Stimulated activated CD4-positive, alpha-beta T cell treated with anti-CD3 and anti-CD28 coated beads, TNF-alpha, amount 100 ng/mL, for 24 hours (primary cell): ENCODE measurements at places on chromosomes 1 and 21.
A peak's percentile ranks its signal among the peaks of the same experiment; 100 is the strongest.

DNA sequence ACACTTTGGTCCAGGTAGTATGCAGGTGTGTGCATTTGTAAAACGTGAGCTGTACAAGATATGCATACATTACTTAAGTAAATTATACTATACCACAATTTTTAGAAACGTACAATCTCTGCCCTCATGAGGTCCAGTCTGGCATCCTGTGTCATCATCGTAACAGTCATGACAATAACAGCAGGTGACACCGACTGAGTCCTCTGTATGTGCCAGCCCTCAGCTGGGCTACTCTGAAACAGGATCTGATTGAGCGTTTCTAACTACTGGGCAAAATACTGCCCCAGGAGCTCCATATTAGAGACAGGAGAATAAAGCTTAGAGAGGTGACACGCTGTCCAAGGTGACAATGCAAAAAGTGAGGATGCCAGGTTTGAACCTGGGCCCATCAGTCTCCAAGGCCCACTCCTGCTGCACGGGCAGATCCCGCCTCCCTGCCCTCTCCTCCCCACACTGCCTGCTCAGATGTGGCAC is 47.2 kb upstream of the ECE1 start:
- DNase-seq, result no peak

DNA sequence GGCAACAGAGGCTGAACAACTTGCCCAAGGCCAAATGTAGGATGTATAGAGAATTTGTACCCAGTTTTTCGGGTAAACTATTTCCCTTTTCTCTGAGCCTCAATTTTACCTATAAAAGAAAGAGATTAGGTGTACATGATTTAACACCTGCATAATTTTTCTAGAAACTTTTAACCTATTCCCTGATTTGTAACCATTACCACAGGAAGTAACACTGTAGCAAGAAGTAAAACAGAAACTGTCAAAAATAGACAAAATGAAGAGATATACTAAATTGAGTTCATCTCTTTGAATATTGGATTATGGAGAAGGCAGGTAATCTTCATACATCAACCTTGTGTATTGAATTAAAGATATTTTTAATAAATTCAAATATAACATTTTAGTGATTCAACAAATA is 136.2 kb downstream of the ZC3H11B start:
- no peak for DNase-seq

GRCh38 chr1:115337633-115338456 is at the start of gene NGF:
Gene NGF (minus strand): TSS chr1:115338249. CDS start chr1:115286795, 51,454 bp downstream.
- no peak for DNase-seq

GRCh38 chr1:240046000-240046399 is 45.7 kb upstream of the FMN2 start:
- no peak for DNase-seq

DNA sequence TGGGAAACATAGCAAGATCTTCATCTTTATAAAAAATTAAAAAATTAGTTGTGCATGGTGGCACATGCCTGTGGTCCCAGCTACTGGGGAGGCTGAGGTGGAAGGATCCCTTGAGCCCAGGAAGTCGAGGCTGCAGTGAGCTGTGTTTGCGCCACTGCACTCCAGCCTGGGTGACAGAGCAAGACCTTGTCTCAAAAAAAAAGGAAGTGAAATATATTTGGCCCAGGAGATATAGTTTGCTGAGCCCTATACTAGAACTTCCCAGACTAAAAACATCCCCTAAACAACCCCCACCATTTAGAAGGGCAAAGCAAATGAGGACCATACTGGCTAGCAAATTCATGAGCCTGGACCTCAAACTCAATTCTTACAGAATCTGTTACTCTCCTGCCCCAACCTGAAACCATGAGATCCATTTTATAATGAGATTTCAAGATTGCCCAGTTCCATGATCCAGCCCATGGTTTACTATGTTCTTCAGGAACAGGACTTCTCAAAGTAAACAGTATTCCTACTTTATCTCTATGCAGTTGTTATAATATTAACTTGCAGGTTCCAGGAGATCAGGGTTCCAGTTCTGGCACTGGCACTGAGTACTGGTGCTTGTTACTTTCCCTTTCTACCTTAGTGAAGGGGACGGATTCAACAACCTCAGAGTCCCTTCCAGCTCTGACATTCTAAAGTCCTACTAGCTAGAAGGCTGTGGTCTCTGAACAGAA is 48.9 kb upstream of the TADA1 start:
- no peak for DNase-seq

DNA sequence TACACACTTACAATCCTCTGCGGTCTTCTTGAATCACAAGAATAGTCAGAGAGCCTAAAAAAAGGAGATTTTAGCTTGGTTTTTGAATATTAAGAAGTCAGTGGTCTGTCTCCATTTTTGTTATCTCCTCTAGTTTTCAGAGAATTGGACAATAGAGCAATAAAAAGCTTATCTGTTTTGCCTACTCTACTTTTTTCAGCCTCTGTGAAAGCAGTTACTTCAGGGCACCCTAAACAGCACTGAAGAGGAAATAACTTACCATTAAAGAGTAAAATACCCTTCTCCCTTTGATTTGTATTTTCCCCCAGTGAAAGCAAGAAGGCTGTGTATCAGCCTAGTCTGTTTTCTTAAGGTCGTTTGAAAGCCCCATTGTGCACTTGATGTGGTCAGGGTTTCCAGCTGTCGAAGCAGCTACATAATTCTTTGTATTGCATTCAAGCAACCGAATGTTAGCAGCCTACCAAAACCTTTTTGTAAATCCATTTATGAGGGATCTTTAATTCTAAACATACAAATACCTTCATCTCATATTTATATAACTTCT is 1.0 kb downstream of the NTMT2 start:
- no peak for DNase-seq

GRCh38 chr1:11388617-11389016 is 90.3 kb upstream of the DISP3 start:
- no peak for DNase-seq

- DNase-seq, result no peak
Observed at GRCh38 chr1:89429062-89429461, 65.2 kb downstream of the GBP6 start.

GRCh38 chr1:25031966-25032667 is 102.0 kb upstream of the RUNX3 start:
- DNase-seq, result no peak

DNA sequence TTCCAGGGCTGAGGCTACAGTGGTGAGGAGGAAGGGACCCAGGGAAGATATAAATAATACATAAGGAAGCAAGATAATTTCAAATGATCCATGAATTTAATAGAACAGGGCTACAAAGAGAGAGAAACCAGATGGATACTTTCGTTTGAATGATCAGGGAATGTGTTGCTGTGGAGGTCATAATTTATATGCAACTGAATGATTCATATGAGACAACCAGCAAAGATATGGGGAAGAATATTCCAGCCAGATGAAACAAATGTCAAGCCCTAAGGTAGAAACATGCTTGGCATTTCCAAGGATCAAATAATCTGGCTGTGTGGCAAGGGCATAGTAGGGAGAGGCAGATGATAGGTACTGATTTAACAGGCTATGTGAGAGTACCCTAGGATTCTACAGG is 84.8 kb upstream of the ZC3H11B start:
- no peak for DNase-seq

- no peak for DNase-seq
Observed at GRCh38 chr1:236417336-236417735, 23.2 kb downstream of the EDARADD start.

GRCh38 chr1:25573961-25574360 is 30.6 kb downstream of the LDLRAP1 start:
- DNase-seq, result no peak

- DNase-seq, result peak; percentile 56
Observed at GRCh38 chr1:8348777-8349472, 31.0 kb downstream of the SLC45A1 start.

DNA sequence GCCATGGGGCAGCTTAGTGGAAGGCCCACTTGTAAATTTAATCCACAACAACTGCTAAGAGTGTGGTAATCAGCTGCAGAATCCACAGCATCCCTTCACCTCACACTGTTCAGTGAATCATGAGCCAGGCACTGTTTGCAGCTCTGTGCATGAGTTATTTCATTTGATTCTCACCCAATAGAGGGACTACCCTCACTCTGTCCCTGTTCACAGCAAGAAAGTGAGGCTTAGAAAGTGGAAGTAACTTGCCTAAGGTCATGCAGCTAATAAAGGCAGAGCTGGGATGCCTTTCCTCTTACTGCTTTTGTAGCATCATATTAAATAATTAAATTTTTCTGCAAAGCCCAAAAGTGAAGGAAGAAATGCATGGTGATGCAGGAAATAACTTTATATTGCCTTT is 346.5 kb upstream of the PLD5 start:
- DNase-seq, result no peak

DNA sequence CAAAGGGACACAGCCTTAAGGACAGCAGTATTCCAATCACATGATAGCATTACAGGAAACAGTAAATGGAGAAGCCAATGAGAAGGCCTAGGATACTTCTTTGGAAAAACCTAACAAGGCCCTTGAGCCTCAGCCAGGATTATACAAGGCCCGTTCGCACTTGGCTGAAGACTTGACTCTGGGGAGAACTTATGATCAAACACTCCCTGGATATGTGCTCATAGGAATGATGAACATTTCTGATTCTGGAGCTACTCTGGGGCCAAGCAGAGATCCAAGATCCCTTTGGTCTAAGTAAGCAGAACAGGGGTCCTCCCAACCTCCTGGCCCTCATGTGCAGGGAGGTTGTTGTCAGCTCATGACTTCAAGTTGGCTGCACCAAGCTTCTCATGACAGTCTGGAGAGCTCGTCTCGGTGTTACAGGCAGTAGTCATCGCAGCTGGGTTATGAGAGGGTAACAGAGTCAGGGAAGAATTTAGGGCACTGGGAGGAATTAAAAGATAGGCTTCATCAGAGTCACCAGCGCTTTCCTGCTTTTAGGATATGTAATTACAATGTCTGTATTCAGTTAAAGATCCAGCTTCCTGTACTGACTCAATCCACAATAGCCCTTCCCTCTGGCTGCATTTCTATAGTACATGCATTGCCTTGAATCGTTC is 92.5 kb upstream of the IRF2BP2 start:
- DNase-seq, result no peak
